ENCODE measurements at places on chromosomes 6 and 20.

- DNase-seq, result no peak
Measured at GRCh38 chr20:33947709-33948295, 45.9 kb upstream of the RALY start.

DNA sequence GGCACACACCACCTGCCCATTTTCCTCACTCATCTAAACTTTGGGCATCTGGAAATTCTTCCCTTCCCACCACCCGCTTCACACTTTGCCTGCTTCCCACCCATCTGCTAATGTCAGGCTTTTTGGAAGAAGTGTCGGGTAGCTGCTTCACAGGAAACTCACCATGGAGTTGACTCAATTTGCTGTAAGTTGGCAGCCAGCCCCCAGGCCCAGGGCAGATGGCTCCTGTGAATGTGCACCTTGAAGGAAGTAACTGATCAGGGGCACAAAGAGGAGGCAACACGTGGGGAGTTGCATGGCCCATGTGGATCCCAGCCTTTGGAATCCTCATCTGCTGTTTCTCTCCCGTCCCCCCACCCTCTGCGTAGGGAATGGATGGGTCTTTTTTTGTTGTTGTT is 87.3 kb downstream of the PPP1R14C start:
- DNase-seq, result no peak

- DNase-seq, result no peak
Measured at GRCh38 chr6:170046791-170047626, 243.9 kb downstream of the DLL1 start.

DNA sequence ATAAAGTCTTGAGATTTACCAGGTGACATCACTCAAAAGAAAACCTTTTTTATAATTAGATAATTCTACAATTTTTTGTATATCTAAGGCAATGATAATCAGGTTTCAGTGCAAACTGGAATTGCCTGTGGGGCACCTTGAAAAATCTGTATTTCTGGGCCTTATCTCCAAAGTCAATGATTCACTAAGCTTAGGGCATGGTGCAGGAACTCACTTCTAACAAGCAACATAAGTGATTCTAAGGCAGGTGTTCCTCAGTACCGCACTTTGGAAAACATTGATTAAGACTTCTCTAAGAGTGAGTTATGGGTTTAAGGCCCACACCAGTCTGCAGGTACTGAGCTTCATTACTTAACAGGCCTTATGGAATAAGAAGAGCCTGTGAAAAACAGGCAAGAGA is 115.3 kb downstream of the COL12A1 start:
- no peak for DNase-seq

GRCh38 chr6:167474725-167475124 is 149.8 kb downstream of the TTLL2 start:
- DNase-seq, result no peak

DNA sequence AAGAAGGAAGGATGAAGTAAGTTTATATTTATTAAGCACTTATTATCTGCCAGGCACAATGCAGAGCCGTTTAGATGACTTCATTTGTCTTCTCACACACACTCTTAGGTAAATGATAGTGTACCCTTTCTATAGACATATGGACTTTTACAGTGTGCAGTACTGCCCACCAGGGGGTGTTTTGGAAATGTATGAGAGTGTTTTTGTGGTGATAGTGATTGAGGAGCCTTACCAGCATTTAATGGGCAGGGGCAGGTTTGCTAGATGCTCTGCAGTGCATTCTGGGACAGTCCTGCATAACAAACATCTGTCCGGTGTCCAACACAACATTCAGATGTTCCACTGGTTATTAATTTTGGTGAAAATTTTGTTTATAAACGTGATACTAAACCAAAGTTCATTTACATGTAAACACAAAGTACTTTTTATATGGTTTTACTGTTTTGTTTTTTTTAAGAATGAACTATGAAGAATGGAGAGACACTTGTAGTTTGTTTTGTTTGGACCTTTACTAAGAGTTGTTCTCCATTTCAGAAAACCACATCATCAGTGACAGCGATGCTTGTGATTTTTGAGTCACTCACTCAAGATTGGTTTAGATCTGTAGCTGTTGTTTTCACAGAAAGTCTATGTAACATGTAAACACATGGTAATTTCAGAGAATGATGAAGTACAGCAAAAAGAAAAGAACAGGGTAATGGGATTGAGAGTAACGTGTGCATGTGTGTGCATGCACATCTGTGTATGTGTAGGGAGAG is 19.9 kb downstream of the KCNS1 start:
- no peak for DNase-seq

DNA sequence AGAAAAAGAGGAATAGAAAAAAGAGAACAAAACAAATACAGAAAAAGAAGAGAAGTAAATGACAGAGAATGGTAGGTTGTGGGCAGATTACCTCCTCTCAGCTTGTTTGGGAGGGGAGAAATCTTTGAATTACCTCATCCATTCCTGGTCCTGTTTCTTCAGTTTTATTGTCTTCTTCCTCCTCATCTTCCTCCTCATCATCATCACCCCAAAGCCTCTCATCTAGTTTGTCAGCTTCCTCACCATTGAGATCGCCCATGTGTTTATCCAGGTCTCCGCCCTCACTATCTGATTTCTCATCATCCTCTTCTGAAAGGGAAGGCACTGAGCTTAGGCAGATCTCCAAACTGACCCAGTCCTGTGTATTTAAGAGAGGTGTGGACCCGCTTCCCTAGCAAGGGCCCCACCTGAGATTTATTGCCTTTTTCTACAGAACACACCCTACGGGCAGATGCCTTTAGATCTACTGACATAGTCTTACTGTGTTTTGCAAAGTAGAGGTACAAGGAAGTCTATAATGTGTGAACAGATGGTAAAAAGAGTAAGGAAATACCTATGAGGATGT is 24.2 kb upstream of the LYRM2 start:
- no peak for DNase-seq

GRCh38 chr6:16057446-16057845 is 71.4 kb upstream of the MYLIP start:
- DNase-seq, result no peak

GRCh38 chr6:41449399-41450245 is 96.6 kb upstream of the FOXP4 start:
- no peak for DNase-seq

- no peak for DNase-seq
Measured at GRCh38 chr6:5529015-5529414, 267.7 kb downstream of the FARS2 start.

- no peak for DNase-seq
Measured at GRCh38 chr6:44009425-44010321, 117.6 kb downstream of the MRPL14 start.

DNA sequence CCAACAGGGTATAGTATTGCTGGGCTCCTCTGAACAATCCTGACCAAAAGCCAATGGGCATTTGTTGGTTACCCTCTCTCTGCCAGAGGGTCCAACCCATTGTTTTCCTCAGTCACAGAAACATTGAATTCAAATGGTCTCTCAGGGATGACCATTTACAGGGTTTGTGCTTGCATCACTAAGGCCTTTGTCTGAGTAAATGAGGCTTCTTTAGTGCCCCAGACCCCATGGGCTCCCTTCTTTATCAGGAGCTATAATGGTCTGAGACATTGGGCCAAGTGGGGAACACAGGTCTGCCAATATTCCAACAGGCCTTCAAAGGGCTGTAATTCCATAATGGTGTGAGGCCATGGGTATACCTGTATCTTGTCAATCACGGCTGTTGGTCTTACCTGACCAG is 27.1 kb downstream of the GSTA2 start:
- DNase-seq, result no peak

DNA sequence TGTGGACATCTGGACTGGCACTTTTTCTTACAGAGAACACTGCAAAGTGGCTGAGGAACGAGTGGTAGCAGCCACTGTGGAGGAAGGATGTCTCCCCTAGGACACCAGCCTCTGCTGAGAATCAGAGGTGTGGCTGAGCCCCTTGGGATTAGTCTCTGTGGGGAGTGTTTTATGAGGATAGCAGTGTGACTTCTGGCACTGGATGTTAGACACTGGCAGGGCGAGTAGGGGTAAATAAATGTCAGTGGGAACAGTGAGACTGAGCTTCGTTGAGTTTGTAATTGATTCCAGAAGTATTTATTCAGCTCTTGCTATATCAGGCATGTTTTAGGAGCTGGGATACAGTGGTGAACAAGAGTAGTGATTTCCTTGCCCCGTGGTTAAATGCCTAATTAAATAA is 124.0 kb downstream of the JARID2 start:
- no peak for DNase-seq

DNA sequence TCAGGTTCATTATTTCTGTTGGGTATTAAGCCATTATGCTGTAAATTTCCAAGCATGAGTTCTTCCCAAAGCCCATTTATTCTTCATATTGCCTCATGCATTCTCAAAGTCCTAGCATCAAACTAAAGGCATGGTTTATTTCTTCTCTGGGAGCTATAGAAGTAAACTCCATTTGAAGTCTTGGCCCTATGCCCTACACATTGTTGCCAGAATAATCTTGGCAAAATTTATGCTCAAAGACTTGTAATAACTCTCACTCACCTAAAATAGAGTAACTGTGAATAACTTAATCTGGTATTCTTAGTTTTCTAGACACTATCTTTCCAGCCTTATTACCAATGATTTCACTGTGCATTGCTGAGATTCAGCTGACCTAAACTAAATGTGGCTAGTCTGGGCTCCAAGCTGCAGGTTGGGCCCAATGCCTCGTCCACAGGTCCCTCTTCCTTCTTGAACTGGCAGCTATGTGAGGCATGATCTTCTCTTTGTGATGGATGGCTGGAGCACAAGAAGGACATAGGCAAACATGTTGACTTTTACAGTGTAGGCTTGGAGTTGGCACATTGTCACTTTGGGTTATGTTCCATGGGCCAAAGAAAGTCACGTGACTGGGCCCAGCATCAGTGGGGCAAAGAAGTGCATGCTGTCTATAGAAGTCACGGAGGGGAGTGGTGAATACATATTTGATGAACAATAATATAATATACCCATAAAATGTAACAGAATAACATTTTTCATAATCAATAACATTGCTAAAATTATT is 39.1 kb upstream of the ANKEF1 start:
- DNase-seq, result no peak

DNA sequence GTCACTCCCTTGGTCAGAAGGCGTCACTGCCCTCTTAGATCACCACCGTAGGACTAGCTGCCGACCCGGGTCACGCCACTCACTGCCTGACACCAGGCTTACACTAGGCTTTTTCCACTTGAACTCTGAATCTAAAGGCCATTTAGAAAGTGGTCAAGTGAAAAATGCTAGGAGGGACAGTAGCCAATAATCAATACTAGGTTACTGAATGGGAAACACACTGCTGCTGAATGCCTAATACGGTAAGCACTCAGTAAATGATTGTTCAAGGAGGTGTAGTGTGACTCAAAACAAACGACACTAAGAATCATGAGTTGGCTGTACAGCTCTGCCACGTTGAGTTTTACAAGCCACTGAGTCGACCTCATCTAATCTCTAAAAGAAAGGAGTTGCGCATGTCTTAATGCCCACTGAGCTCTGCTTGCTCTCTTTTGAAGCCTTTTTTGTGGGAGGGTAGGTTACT is 760 bp upstream of the IBTK start:
- DNase-seq, result no peak

GRCh38 chr20:12177657-12178293 is 260.1 kb downstream of the BTBD3 start:
- DNase-seq, result no peak

- no peak for DNase-seq
Measured at GRCh38 chr20:38771621-38772020, 23.4 kb downstream of the ACTR5 start.

GRCh38 chr6:118296129-118296901 is 251.8 kb upstream of the PLN start:
- DNase-seq, result no peak

GRCh38 chr6:143166247-143166695 is 105.6 kb downstream of the AIG1 start:
- no peak for DNase-seq

GRCh38 chr6:30557683-30557981 is 537 bp downstream of the PRR3 start:
- no peak for DNase-seq

DNA sequence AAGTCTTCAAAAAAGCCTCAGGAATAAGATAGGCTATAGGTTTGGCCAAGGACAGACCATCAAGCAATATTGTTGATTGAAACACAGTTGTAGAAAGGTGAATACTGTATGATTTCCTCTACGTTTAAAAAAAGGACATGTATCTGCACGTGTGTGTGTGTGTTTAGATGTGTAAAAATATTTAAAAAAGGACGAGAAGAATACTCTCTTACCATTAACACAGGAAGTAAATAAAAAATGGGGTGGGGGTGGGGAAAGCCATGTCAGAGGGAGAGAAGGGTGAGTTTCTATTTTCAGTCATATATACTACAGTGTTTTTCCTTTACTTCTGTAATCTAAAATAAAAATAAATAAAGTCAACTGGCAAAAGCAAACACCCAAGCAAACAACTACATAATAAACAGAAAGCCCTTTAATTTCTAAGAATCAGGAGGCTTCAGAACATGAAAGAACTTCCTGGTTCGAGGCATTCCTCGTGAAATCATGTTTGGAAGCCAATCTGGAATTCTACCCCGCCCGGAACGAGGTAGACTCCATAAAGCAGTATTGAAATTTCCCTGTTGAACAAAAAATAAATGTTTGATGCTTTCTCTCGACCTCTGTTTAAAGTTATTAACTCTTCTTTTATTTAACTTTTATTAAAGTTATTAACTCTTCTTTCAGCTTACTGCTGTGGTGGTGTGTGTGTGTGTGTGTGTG is 158.1 kb upstream of the ZNF217 start:
- DNase-seq, result no peak

GRCh38 chr20:39851459-39851858 is 837.6 kb downstream of the MAFB start:
- no peak for DNase-seq

DNA sequence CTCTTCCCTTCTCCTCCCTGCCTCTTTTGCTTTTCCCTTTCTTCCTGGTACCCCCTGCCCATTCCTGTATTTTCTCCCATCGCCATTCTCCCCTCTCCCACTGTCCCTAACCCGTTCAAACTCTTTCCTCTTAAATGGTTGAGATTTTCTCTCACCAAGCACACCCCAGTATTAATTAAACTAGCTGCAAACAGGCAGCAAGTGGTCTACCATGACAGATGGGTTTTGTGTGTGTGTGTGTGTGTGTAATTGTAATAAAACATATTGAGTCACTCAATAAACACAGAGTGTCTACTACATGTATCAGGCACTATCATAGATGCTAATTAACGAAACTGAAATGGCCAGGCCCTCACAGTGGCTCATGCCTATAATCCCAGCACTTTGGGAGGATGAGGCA is 6.7 kb downstream of the RAET1E start:
- DNase-seq, result no peak

DNA sequence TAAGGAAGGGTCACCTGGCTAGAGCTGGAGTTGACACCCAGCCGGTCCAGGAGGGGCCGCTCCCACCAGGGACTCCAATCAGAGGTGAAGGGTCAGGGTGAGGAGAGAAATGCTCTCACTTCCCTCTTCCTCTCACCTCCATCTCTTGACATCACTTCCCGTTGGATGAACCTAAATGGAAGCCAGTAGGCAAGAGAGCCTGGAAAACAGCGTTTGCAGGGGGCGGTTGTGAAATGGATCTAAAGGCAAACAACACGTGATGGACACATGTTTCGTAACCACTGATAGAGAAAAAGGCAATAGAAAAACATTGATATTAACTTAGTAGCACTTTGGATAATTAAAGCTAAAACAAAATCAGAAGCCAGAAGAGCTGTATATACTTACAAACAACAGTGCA is 105.6 kb upstream of the FOXA2 start:
- DNase-seq, result no peak

All from brain pericyte (primary cell).